ENCODE measurements at places on chromosomes 4 and X. TPM values are rescaled to one million over a fixed set of nuclear protein-coding genes. Genes with fewer than 3 reads are reported as not detected.

GRCh38 chr4:112082954-112083586 lies 62.2 kb upstream of the FAM241A start:
- DNase-seq = peak; percentile 72
- peak overlapping the region; percentile 30 for H3K4me3 ChIP-seq
- H3K4me1 ChIP-seq = peaks cover 40% of the 10 kb centered on the region
- no peaks in the 10 kb centered on the region for H3K36me3 ChIP-seq
- no peaks in the 10 kb centered on the region for H3K27me3 ChIP-seq
- H3K27ac ChIP-seq = peak overlapping the region; percentile 74

GRCh38 chr4:73944061-73944875 lies 37.6 kb downstream of the PF4 start:
- no peak for DNase-seq
- peaks cover 44% of the 10 kb centered on the region for H3K27me3 ChIP-seq
- H3K27ac ChIP-seq = no peak overlapping the region
- H3K4me1 ChIP-seq = no peaks in the 10 kb centered on the region

DNA sequence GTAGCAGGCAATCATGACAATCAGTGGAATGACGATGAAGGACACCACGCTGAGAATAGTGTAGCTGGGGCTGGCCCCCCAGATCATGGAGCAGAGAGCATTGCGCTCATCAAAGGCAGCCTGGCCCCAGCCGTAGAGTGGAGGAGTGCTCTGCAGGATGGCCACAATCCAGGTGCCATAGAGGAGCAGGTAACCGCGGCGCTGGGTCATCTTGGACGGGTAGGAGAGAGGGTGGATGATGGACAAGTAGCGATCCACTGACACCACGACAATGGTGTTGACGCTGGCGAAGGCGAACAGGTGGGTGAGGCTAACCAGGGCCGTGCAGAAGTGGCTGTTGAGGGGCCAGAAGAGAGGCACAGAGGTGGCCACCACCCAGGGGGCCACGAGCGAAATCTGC lies 2.8 kb downstream of the GPR101 start:
- peaks cover 28% of the 10 kb centered on the region for H3K27me3 ChIP-seq
- H3K36me3 ChIP-seq = no peaks in the 10 kb centered on the region
- H3K4me1 ChIP-seq = no peaks in the 10 kb centered on the region
- no peak overlapping the region for H3K27ac ChIP-seq

DNA sequence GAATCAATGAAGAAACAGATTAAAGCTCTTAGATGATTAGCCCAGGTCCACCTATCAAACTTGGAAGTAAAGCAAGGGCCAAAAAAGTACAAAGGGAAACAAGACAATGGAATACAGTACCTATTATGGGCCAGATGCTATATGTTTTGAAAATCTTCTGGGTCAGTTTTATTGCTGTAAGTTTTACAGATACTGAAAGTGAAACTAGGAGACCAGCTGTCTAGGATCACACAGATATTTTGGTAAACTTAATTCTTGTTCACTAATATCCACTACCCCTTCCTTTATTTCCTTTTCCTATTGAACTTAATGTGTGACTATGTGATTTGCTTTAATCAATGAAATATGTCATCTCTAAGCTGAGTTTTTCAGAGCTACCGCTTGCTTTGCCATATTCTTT lies 505.4 kb upstream of the PITX2 start:
- H3K27me3 ChIP-seq = no peaks in the 10 kb centered on the region
- H3K4me1 ChIP-seq = peaks cover 15% of the 10 kb centered on the region
- H3K27ac ChIP-seq = no peak overlapping the region
- DNase-seq = no peak

DNA sequence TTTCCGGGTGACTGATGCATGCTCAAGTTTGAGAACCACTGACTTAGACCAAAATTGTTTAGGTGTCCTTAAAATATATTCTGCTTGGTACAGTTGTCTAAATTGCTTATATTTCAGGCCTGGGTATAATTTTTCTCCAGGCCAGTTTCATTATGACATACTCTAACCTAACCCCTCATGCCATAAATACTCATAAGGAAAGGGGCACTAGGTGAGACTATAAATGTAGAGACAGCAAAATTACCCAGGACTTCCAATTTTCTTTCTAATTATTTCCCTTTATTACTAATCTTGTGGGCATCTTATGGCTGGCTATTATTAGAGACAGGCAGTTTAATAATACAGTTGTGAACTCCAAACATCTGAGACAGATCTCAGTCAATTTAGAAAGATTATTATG lies 150.2 kb downstream of the RRAGB start:
- no peaks in the 10 kb centered on the region for H3K36me3 ChIP-seq
- H3K4me3 ChIP-seq = no peak overlapping the region
- no peaks in the 10 kb centered on the region for H3K27me3 ChIP-seq

DNA sequence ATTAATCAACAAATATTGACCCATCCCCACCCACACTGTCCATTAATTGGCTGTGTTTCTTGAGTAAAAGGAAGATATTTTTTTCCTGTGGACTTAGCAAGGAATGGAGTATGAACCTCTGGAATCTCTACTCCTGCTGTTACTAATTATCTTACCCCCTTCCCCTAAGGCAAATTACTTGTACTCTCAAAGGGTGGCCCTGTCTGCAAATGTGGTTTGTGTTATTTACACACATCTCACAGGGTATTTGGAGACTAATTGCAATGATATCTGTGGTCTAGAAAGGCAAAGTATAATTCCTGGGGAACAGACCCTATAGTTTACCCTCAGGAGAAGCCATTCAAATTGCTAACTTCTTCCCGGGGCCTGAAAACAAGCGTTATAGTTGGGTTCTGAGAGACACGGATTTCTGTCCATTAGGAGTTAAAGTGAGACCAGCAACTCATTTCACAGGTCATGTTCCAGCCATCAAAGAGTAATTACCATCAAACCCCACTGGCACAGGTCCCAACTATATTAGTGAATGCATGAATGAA lies 133.0 kb upstream of the RASGEF1B start:
- H3K36me3 ChIP-seq = no peaks in the 10 kb centered on the region
- H3K4me3 ChIP-seq = no peak overlapping the region
- no peaks in the 10 kb centered on the region for H3K27me3 ChIP-seq

GRCh38 chr4:156931267-156931666 lies 40.3 kb downstream of the PDGFC start:
- peaks cover 3% of the 10 kb centered on the region for H3K27me3 ChIP-seq
- peak; percentile 69 for DNase-seq
- peak overlapping the region; percentile 75 for H3K27ac ChIP-seq

GRCh38 chr4:22129454-22130029 lies 181.0 kb upstream of the KCNIP4 start:
- no peaks in the 10 kb centered on the region for H3K4me1 ChIP-seq
- H3K36me3 ChIP-seq = no peaks in the 10 kb centered on the region
- DNase-seq = peak; percentile 26
- H3K27me3 ChIP-seq = no peaks in the 10 kb centered on the region
- H3K27ac ChIP-seq = no peak overlapping the region
- no peak overlapping the region for H3K4me3 ChIP-seq

GRCh38 chrX:65903750-65904149 lies 136.1 kb downstream of the VSIG4 start:
- H3K27ac ChIP-seq = no peak overlapping the region
- H3K36me3 ChIP-seq = no peaks in the 10 kb centered on the region
- H3K4me3 ChIP-seq = no peak overlapping the region
- H3K4me1 ChIP-seq = no peaks in the 10 kb centered on the region
- H3K27me3 ChIP-seq = peaks cover 3% of the 10 kb centered on the region

GRCh38 chr4:142416711-142417275 lies 429.3 kb downstream of the INPP4B start:
- no peaks in the 10 kb centered on the region for H3K27me3 ChIP-seq
- H3K4me3 ChIP-seq = no peak overlapping the region

- no peak overlapping the region for H3K4me3 ChIP-seq
- no peak overlapping the region for H3K27ac ChIP-seq
- no peaks in the 10 kb centered on the region for H3K27me3 ChIP-seq
- no peaks in the 10 kb centered on the region for H3K36me3 ChIP-seq
- no peak for DNase-seq
- no peaks in the 10 kb centered on the region for H3K4me1 ChIP-seq
These were observed 608.6 kb upstream of the AADAT start for GRCh38 chr4:170698334-170698733.

DNA sequence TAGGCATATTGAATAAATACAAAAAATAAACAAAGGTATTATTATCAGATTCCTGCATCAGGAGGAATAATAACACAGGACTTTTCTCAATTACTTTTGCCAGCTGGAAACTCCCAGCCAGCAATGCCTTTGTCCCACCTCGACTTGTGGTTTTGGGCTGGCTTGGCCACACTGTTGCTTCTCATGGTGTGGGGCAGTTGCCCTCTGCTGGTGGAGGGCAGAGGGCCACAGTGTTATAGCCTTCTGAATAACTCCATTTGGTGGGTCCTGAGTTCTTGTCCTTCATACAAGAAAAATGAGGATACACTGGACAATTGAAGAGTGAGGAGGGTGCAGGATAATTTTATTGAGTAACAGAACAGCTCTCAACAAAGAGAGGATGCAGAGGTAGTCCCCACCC lies 1206.0 kb upstream of the ADGRL3 start:
- no peak overlapping the region for H3K27ac ChIP-seq
- DNase-seq = no peak
- H3K27me3 ChIP-seq = no peaks in the 10 kb centered on the region
- no peak overlapping the region for H3K4me3 ChIP-seq

DNA sequence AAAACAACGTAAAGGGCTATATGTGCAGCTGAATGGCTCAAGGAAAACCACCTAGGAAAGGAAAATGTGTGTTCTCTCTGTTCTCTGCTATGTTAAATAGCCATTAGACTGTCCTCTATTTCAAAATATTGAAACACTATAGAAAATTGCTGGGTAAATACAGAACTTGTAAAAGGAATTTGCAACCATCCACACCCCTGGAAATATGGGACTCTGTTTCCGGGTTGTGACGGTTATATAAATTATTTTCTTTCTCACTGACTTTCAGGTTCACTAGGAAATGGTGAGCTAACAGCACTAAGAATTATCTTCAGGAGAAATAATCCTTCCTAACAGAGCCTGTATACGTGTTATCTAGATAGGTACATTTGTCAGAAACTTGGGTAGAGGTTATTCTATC lies 161.0 kb upstream of the DKK2 start:
- peaks cover 3% of the 10 kb centered on the region for H3K36me3 ChIP-seq
- H3K27me3 ChIP-seq = 0 out of 2 replicates have a peak, but pooled peaks cover 4% of the 10 kb centered on the region
- DNase-seq = no peak
- no peak overlapping the region for H3K27ac ChIP-seq
- H3K4me1 ChIP-seq = no peaks in the 10 kb centered on the region

DNA sequence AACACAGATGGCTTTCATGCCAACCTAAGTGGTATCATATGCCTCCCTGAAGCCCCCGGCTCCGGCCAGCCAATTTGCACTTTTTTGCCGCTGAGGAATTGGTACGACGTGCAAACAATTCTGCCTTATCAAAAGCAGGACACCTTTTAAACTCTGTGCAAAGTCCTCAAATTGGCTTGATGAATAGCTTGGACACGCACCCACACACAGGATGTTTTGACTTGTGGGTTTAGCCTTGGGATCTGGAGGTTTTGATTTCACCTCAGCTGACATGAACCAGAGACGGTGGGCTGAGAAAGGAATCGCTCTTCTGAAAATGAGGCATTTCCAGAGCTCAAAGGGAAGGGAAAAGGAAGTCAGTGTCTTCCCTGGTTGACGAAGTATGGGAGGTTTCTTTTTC lies 110.8 kb upstream of the SHOX start:
- H3K27ac ChIP-seq = peak overlapping the region; percentile 42
- H3K36me3 ChIP-seq = no peaks in the 10 kb centered on the region
- peak overlapping the region; percentile 73 for H3K4me3 ChIP-seq
- H3K27me3 ChIP-seq = peaks cover 7% of the 10 kb centered on the region

DNA sequence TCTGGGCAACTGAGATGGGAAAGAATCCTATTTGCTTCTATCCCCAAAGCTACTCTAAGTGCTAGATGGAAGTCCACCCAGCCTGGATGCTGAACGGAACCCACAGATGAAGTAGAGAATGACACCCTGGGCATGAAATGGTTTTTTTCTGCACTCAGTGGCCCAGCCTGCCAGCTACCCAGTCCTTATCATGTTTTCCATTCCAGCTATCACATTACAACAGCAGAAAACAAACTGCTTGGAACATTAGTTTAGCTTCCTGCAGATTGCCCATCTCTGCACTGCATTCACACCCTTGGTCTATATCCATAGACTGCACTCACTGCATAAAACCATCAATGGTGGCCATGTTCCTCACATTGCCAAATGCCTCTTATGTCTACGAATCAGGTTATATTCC lies 79.1 kb downstream of the NYX start:
- H3K27ac ChIP-seq = peak overlapping the region; percentile 98
- H3K4me3 ChIP-seq = no peak overlapping the region
- no peak for DNase-seq
- peaks cover 3% of the 10 kb centered on the region for H3K27me3 ChIP-seq

DNA sequence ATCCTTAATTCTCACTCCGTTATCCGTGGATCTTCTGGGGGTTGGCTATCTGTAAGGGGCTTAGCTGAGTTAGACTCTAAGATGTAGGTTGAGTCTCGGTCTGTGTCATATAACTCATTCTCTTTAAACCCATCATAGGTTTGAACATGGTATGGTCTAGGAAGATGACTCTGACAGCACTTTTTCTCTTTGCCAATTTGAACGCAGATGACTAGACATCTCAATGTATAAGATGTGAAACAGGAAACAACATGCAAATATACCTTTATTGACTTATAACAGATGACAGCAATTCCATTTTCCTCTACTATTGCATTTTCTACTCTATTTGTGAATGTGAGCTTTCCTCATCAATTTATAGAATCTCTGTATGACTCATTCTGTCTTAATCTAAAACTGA lies 634.8 kb upstream of the MAGEB2 start:
- DNase-seq = no peak
- H3K27me3 ChIP-seq = peaks cover 1% of the 10 kb centered on the region
- no peaks in the 10 kb centered on the region for H3K4me1 ChIP-seq
- no peak overlapping the region for H3K4me3 ChIP-seq
- H3K36me3 ChIP-seq = no peaks in the 10 kb centered on the region
- no peak overlapping the region for H3K27ac ChIP-seq

DNA sequence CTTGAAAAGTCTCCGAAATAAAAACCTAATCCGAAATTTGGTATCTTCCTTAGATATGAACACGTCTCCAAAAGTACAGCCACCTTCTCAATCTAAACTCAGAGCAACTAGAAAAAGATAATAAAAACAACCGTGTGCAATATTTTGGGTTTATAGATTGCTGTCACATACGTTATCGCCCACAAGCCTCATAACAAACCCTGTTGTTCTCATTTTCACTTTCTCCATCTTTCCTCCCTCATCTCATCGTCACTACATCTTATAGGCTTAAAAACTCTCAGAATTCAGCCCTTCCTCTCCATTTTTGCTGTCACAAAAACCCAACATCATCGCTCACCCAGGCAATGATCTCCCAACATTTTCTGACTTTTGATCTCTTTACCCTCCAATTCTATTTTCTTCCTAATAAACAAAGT lies 448 bp upstream of the SCFD2 start:
- peaks cover 3% of the 10 kb centered on the region for H3K27me3 ChIP-seq
- peaks cover 13% of the 10 kb centered on the region for H3K36me3 ChIP-seq
- peaks cover 40% of the 10 kb centered on the region for H3K4me1 ChIP-seq
- H3K4me3 ChIP-seq = peak overlapping the region; percentile 96

The ENPEP gene
- not detected for total RNA-seq

The BMPR1B gene
- total RNA-seq = not detected

The LRP2BP gene
- 0.20 TPM for total RNA-seq

The CA5B gene
- total RNA-seq = 6.5 TPM

The GALNTL6 gene
- not detected for total RNA-seq

The BTK gene
- not detected for total RNA-seq

The ZCCHC12 gene
- not detected for total RNA-seq

The ADD1 gene
- total RNA-seq = 282 TPM

The ADAD1 gene
- not detected for total RNA-seq

The PWWP3B gene
- total RNA-seq = not detected

The GASK1B gene
- 3.3 TPM for total RNA-seq

The PALLD gene
- total RNA-seq = 149 TPM

The NXF2B gene
- not detected for total RNA-seq

The FAT4 gene
- total RNA-seq = 12.5 TPM

The SPARCL1 gene
- total RNA-seq = not detected

The ADH1C gene
- not detected for total RNA-seq
